GM13977 (cell line): ENCODE measurements at places on chromosomes 3 and 15.

- DNase-seq = no peak
These were observed 471.3 kb upstream of the TPRG1 start for GRCh38 chr3:188700501-188700900.

DNA sequence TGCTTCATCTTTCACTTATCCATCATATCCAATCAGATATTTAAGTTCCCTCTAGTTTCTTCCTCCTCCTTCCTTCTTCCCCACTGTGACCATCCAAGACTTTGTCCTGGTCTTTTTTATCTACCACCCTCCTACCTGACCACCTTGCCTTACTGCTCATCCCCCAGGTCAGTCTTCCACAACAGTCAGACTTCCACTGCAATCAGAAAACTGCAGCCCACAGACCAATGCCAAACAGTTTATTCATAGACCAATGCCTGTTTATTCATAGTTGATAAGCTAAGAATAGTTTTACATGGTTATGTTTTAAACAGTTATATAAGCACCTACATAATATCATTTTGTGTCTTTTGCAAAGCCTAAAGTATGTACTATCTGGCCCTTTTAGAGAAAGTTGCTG is 65.5 kb downstream of the TRIM69 start:
- no peak for DNase-seq

- no peak for DNase-seq
These were observed 16.2 kb downstream of the MB21D2 start for GRCh38 chr3:192901435-192901834.

DNA sequence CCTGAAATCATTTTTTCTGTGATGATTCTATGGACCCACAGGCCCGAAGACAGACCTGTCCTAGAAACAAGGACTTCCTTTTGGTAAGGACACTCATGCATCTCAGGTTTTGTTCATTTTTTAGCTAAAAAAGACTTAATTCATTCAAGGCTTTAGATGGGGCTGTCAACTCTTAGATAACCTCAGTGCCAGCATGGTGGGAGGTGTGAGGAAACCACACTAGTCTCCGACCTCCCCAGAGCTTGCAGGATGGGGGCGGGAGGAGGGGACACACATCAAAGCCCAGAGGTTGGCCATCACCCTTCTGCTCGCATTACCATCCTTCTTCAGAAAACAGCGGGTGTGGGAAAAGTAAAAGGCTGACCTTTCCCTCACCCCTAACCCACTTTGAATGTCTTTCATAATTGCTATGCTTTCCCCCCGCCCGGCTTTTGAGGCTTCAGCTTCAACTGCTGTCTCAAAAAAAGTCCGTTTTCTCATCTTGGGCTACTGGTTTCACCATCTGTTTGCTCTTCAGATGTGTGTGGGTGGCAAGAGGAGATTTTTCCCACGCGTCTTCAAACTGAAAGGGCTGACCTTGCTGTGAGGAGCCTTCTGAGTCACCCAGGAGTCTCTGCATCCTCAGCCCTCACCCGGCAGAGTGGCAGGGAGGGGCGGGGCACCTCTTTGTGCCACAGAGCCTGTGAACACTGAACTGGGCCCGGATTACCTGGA is 27.6 kb upstream of the CXCR6 start:
- DNase-seq = peak; percentile 86

DNA sequence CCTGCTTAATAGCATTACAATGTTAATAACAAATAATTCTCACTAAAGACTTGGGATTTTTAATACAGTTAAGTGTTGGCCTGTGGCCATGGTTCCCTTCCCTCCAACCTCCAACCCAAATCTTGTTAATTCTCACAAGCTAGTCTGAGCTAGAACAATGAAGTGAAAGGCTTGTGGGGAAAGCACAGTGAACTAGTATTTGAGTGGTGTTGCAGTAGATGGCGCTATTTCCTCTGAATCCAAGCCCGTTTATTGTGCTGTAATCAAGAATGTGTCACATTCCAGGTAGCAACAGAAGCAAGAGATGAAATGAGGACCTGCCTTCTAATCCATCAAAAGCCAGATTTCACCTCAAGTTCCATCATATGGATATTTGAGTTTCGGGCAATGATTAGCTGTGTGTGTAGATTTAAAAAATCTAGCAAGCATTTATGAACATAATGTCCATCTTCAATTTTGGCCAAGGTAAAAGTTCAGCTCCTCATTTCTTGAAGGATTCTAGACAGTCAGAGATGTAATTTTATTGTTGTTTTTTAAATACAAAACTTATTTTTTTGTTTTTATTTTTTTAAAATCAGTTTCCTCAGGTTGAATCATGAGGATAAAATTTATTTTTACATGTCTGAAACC is 160.7 kb downstream of the SQOR start:
- peak; percentile 9 for DNase-seq

- DNase-seq = no peak
These were observed 29.9 kb downstream of the ACKR4 start for GRCh38 chr3:132626955-132627354.

GRCh38 chr3:37174532-37175126 is at the start of gene LRRFIP2:
Gene LRRFIP2 (minus strand): TSS chr3:37174582. CDS start chr3:37148983, 25,599 bp downstream.
- DNase-seq = peak; percentile 64

DNA sequence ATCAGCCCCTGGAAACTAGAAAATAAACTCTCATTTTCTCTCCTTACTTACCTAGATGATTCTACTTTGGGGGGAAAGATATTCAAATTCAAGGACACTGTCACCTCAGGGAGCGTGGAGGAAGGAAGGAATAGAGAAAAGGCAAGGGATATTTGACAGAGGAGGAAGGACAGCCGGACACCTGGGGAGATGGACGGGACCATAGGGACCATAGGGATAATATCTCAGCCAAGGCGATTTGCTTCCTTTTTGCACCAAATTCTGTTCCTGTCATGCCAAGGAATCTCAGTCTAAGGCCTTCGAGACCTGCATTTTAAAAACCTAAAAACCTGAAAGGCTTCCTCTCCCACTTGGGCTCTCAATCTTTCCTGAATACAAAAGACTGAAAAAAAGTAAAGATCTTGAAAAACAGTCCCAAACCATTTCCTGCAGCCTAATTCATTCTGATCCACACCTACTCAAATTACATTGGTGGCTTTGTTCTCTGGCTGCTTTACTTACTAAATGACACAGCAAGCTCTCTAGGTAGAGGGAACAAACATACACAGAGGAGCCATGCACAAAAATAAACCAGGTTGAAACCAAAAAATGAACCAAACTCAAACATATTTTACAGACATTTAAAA is 73.9 kb upstream of the SLC24A5 start:
- no peak for DNase-seq

DNA sequence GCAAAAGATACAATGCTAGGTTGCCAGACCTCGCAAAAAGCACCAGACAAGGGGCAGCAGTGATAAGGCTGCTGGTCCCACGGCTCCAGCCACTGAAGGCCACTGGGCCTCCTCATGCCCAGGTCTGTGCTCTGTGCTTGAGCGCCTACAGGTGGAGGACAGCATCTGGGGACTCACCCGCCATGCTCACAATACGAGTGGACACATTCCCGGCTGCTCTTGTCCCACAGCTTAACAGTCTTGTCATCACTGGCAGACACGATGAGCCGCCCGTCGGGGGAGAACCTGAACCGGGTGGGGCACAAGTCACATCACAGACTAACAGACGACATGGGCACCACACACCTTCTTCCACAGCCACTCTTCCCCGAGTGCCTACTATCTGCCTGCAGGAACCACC is 7.4 kb downstream of the POC1A start:
- no peak for DNase-seq

DNA sequence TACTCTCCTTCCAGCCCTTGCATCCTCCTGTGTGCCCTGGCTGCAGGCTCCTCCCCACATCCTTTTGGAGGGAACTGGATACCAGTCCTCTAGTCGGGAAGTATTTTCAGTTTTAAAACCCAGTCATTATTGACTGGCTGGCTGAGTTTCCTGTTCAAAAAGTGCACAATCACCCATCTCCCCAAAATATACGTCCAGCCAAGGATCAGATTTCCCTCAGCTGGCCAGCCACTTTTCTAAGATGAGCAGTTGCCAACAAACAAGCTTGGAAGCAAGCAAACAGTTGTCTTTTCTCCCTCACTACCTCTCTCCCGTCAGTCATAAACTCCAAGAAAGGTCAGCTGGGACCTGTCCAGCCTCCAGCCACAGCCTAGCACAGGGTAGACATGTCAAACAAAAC is 147.7 kb upstream of the GALNT15 start:
- no peak for DNase-seq

DNA sequence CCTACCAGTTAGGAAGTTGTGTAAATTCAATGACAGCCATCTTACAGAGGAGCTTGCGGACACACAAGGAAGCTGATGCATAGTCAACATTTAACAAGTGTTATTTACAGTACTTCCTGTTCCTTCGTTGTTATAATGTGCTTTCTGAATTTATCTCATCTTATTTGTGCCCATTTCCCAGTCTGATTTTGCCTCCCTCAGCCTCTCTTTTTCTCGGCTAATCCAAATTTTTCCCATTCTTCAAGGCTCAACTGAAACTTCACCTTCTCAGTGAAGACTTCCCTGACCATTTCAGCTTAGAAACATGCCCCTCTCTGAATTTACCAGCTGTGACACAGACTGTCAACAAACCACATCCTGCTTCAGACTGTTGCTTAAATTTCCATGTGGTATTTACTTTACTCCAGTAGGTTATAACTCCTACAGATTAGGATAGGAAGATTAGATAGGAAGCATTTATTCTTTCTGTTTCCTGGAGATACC is 55.7 kb upstream of the CP start:
- no peak for DNase-seq

- no peak for DNase-seq
These were observed 74.7 kb downstream of the XXYLT1 start for GRCh38 chr3:195196266-195196665.

GRCh38 chr15:97082830-97083229 is 752.3 kb downstream of the NR2F2 start:
- DNase-seq = no peak

GRCh38 chr15:88042047-88042446 is 214.5 kb downstream of the NTRK3 start:
- DNase-seq = no peak

DNA sequence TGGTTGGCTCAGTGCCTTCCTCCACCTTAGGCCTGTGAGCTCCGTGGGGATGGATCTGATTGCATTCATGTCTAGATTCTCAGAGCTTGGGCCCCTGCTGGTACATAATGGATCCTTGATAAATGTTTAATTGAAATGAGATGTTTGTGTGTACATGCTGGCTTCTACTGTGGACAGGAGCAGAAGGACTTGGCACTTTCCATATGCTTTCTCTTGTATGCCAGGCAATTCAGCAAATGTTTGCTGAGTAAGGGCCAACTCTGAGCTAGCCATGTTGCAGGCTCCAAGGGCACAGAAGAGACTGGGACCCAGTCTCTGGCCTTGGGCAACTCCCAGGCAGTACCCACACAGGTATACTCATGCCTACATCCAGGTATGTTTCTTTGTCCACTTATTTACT is 67.0 kb downstream of the RAB11A start:
- DNase-seq = no peak

DNA sequence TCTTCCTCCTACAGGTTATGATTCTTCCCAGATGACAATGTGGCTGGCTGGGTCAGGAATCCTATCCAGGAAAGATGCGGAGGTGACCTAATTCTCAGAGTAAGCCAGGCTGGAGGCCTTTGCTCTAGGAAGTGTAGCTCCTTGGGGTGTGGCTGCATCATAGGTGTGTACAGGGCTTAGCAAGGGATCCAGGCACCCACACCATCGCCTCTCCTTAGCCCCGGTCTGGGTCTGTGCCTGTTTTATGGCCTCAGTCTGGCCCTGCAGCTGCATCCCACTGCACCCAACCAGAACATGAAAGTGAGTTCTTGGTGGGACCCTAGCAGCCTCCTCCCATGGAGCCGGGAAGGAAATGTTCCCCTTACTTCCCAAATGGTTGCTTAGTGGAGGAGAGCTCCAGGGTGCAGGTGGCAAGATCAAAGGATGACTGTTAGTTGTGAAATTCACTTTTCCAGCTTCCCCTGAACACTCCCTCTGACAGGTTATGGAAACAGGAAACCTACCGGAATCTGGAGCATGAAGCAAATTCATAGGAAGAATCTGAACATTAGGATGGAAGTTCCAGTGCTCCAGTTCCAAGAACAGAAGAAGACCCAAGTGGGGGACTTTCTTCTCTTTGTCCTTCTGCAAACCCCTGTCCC is 2.7 kb upstream of the AMOTL2 start:
- no peak for DNase-seq

- DNase-seq = peak; percentile 5
These were observed 7.7 kb upstream of the MAP1A start for GRCh38 chr15:43509660-43510199.

- no peak for DNase-seq
These were observed 23.7 kb downstream of the CEP19 start for GRCh38 chr3:196688349-196688748.

DNA sequence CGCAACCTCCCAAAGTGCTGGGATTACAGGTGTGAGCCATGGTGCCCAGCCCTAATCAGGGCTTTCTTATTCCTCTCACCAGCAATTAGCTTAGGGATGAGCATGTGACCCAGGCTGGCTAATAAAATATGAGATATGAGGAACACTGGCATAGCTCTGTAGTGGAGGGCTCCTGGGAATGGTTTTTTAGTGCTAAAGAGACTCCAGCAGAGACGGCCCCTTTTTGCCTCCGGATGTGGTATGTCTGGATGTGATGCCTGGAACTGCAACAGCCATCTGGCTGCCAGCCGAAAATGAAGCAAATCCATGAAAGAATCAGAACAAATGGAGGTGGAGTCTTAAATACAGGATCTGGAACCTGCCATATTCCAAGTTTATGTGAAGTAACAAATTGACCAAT is 69.1 kb upstream of the MAGI1 start:
- DNase-seq = no peak

DNA sequence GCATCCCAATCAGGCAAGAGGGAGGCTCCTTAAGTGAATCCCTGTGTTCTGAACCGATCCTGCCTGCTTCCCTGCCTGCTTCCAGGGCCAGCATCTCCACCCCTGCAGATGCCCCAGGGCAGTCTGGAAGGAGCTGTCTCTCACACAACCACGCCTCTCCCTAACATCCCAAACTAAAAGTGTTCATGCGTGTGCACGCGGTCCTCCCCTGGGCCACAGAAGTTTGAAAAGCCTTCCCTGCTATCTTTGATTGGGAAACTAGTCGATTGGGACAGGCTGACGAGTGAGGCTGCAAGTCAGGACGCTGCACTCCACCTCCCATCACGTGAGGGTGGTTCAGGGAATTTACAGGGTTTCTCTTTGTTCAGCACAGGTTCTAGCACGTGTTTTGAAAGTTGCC is 340.9 kb upstream of the ICE2 start:
- DNase-seq = no peak
